ENCODE measurements at places on chromosomes 3 and 15.

DNA sequence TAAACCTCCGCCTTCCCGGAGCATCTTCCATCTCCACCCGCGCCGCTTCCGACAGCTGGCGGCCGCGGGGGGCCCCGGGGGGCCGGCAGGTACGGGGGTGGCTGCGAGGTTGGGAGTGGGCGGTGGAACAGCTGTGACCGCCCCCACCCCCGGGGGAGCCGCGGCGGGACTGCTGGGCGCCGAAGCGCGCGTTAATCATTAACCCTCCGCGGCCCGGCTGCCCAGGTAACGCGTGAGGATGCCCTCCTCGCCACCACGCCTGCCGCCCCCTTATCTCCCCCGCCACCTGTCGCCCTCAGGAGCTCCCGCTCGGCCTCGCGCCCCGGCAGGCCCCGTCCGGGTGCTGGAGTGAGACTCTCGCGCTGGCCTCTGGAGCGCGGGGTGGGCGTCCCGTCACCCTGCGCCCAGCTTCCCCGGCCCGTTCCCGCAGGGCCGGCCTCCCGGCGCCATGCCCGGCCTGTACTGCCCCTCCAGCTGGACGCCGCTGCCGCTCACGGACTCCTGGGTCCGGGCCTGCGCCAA is 757 bp downstream of the VWA5B2 start:
- no peak for DNase-seq

DNA sequence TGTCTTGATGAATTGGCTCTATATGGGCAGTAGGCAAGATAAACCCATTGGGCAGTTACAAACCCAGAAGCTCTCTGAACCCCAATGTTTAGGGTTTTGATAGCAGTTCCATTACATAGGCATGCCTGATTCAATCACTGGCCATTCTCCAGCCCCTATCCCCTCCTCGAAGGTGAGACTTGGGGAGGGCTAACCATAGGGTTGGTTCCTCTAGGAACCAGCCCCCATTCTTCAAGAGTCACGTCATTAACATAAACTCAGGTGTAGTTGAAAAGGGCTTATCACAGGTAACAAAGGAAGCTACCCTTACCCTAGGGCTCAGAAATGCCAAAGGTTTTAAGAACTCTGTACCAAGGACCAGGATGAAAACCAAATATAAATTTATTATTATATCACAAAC is 353.1 kb downstream of the ERC2 start:
- no peak for DNase-seq

DNA sequence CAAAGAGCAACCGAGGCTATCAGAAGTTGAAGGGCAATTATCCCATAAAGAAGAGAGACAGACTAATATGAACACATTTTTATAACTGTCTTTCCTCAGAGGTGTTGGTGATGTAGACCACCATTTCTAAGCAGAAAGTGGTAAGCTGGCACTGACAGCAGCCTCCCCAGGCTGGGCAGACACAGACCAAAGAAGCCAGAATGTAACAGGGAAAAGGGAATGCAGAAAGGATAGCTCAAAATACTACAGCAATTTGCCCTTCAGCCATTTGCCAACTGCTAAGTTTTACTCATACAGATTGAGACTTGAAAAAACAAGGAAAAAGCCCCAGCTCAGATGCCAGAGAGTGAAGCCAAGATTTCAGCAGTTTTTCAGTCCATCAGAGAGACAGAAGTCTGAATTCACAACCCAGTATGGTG is 73.5 kb upstream of the ABI3BP start:
- DNase-seq: no peak

DNA sequence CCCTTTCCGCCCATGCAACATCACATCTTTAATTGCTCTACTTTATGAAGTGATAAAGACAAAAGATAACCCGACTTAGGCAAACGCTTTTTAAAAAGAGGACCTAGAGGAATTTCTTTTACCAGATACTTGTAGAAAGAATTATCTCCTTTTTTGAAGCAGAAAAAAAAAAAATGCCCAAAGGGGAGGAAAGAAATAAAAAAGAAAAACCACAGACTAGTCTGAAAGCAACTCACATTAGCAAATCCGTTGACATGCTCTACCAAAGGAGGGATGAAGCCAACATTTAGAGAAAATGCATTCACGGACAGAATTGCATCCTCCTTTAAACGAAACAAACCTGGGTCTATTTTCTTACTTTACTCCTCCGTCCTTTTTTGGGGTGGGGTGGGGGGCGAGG is 213.6 kb downstream of the MEIS2 start:
- DNase-seq: no peak

- no peak for DNase-seq
Measured at GRCh38 chr15:60340207-60340921, 57.4 kb downstream of the ANXA2 start.

DNA sequence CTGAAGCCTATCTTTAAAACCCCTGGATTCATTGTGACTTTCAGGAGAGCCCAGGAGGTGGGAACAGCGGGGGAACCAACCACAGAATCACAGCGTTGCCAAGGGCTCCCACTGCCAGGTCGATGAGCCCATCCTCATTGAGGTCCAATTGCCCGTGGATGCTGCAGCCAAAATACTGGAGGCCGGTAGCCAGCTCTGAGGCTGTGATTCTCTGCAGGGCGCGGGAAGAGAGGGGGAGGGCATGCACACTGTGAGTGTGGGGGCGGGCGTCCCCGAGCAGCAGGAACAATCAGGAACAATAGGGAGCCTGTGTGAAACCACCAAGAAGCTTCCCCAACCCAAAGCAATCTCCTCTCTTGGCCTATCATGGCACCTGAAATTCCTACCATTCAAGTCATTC is 53.4 kb downstream of the FEM1B start:
- no peak for DNase-seq

DNA sequence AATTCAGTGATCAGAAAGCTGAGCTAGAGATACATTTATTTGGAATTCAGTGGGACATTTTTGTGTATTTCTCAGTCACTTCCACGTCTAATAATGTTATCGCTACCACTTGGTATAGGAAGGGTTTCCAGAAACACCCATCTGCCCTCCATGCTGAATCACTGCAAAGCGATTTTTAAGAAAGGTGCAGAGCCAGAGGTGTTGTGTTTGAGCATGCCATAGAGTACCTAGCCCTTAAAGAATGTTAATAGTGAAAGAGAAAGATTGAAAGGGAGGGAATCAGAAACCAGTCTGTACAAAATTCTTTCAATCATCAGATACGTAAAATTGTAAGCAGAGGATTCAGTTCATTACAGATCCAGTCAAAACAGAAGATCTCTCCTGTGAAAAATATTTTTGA is 80.1 kb upstream of the ARL6 start:
- DNase-seq: no peak

- DNase-seq: no peak
Measured at GRCh38 chr3:112303764-112304325, 9.8 kb upstream of the SLC9C1 start.

- DNase-seq: no peak
Measured at GRCh38 chr3:133892541-133893231, 3.0 kb downstream of the RAB6B start.

DNA sequence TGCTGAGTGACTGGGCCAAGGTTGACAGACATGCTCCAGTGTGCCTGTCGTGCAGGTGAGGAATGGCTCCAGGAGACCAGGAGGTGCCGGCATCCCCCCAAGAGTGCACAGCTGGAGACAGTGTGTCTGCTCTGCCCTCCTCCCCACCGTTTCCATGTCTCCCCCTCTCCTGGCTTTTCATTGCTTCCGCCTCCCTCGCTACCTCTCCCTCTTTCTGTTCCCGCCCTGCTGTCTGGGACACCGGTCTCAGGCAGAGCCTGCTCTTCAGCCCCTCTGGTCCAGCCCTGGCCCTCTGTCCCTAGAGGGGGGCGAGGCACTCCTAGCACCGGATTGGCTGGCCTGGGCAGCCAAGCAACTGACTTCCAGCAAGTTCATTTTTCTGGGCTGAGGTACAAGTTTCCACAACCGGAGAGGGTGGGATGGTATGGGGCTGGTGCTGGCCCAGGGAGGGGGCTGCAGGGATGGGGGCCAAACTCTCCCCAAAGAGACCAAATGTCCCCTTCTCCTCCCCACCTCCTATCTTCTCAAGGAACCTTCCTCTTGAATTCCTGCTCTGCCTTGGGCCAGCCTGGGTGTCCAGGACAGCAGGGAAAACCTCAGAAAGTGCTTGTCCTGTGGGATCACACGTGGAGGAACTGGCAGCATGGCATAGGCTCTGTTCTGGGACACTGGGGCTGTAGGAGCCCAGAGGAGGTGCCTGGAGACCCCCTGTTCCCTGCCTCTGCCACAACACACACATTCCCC is 32.6 kb downstream of the PRKCD start:
- no peak for DNase-seq

GRCh38 chr3:44833394-44833793 is 28.3 kb upstream of the TMEM42 start:
- DNase-seq: no peak

GRCh38 chr3:185114756-185115155 is 38.1 kb downstream of the C3orf70 start:
- no peak for DNase-seq

DNA sequence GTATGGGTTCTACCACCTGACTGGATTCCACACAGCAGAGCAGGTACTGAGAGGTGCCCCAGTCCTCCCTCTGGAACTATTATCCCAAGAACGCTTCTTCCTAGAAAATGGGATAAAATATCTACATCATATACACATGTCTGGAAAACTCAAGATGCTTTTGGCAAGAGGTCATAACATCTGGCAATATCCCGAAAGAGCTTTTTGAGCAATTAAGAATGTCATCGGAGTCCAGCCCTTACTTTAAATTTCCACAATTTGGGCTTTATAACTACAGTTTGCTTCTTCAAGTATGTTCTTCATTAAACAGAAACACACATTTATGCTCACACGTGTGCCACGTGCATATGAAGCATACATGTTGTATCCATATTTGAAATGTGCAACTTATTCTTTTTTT is 365.9 kb upstream of the THBS1 start:
- DNase-seq: no peak

GRCh38 chr3:87191175-87191574 is 35.9 kb upstream of the CHMP2B start:
- no peak for DNase-seq

- DNase-seq: no peak
Measured at GRCh38 chr3:179969525-179969924, 67.2 kb downstream of the PEX5L start.

GRCh38 chr3:79027593-79027992 is 740.2 kb downstream of the ROBO1 start:
- no peak for DNase-seq

All from stimulated activated CD8-positive, alpha-beta memory T cell treated with anti-CD3 and anti-CD28 coated beads, Interleukin-7, amount 100 ng/mL, for 1 hour (primary cell).